ENCODE measurements at places on chromosomes 16 and 17.

- DNase-seq, result no peak
Measured at GRCh38 chr17:35726127-35726952, 5.1 kb upstream of the RASL10B start.

GRCh38 chr16:87332150-87332549 lies 15.0 kb upstream of the C16orf95 start:
- no peak for DNase-seq

DNA sequence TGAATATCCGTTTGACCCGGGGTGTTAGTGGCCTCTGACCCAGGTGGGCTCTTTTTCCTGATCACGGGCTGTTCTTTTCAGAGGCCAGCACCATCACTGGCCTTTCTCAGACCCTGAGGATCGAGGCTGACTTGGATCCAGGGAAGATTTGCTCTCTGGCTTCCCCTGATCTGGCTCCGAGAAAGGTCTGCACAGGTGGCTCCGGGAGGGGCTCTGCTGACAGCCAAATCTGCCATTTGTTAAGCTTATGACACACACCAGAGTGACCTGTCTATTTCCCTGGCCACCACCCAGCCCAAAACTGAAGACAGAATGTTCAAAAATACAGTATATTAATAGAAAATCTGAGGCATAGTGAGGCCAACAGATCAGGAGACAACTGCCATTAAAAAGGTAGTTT lies 221.8 kb upstream of the TNRC6C start:
- no peak for DNase-seq

GRCh38 chr16:57260294-57260929 lies 15.4 kb downstream of the ARL2BP start:
- DNase-seq, result peak; percentile 29

- no peak for DNase-seq
Measured at GRCh38 chr17:31907342-31907962, 5.9 kb upstream of the UTP6 start.

GRCh38 chr16:84555418-84556196 lies 51.1 kb upstream of the MEAK7 start:
- no peak for DNase-seq

- no peak for DNase-seq
Measured at GRCh38 chr16:87325423-87325858, 8.2 kb upstream of the C16orf95 start.

GRCh38 chr17:72441909-72442308 lies 321.1 kb downstream of the SOX9 start:
- DNase-seq, result no peak

GRCh38 chr16:84604477-84605013 lies 13.3 kb downstream of the COTL1 start:
- no peak for DNase-seq

DNA sequence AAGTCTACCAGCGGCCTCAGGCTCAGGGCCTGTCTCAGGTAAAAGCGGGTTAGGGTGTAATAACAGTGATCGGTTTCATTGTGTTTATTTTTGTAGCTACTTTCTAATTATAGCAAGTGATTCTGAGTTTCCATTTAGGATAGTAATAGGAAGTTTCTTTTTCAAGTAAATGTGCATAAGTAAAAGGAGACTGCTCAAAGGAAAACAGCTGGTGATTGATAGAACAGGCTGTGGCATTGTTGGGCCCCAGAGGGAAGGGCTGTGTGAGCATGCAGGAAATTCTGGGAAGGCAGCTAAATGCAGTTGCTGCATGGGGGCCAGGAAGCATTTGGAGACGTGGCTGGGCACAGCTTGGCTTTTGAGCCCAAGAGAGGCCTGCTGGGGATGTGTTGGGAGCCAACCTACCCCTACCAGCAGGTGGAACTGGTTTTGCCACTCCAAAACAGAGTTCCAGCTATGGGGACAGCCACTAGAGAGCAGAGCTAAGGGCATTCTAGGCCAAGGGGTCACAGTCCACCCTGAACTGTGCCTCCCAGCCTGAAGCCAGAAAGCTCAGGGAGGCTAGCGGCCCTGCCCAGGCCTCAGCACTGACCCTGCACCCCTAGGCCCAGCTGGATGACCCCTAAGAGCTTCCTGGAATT lies 12.6 kb downstream of the SNX20 start:
- no peak for DNase-seq

DNA sequence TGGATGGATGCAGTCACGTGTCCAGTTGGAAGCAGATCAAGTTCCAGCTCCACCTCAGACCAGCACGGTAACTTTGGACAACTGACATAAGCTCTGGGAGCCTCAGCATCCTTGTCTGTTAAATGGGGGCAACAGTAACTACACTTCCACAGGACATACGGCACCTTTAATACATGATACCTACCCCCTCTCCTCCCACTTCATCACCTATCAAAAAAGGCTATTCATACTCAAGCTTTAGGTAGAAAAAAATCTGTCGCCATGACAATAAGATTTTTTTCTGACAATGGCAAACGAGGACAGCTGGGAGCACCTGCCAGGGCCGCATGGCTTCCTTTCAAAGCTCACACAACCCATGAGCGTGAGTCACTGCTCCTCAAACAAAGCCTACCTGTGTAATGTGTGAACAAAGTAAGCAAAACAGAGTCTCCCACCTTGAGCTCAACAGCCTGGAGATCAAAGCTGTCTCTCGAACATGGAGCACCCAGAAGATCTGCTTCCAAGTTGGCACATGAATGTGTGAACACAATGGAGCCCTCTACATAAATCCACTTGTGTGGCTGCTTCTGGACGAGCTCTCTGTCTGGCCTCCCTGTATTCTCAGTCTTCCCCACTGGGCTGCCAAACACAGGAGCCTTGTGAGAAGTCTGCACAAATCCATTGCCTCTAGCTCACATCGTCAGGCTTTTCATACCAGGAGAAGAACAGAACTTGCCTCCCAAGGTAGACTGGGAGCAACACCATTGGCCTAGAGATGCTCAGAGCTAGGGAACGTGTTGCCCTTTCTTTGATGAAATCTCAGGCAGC lies 459.7 kb downstream of the SOX9 start:
- DNase-seq, result no peak

DNA sequence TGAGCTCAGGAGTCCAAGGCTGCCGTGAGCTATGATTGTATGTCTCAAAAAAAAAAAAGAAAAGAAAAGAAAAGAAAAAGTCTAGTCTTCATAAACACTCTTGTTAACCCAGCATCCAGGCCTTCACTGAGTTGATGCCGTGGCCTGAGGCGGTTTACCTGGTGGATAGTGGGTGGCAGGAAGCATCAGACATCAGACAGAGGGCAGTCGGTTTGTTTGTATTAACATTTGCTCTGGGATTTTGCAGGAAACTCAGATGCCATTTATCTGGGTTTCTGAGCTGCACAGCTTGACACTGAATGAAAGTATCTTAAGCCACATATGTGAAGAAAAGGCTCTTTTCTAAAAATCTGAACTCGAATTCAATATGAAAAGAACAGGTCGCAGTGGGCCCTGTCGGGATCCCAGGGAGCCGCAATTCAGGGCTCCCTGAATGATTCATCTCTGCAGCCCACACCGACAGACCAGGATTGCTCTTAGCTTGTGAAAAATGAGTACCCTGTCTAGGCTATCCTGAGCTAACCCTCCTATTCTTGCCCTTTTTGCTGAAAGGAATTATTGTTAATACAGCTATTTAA lies 1.1 kb upstream of the DBNDD1 start:
- no peak for DNase-seq

DNA sequence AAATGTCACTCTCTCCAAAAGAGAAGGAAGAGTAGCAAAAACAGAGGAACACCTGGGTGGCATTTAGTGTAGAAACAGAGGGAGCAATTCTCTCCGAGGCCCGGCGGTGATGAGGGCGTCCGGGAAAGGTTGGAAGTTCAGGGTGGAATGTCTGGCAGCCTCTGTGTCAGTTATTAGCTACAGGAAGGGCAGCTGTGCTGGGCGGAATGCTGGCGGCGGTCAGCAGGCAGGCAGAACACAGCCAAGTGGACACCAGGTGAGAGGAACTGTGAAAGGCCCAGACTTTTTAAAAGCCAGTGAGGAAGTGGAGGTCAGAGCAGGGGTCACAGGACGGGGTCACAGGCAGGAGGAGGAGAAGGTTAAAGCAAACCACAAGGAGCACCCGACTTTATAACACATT lies 238.1 kb downstream of the NTN1 start:
- no peak for DNase-seq

- DNase-seq, result no peak
Measured at GRCh38 chr16:31713945-31714902, 159.4 kb upstream of the ZNF267 start.

GRCh38 chr17:17416400-17417360 lies 60.1 kb upstream of the MED9 start:
- DNase-seq, result peak; percentile 46

GRCh38 chr16:751152-752006 lies 9.2 kb upstream of the MSLN start:
- no peak for DNase-seq

DNA sequence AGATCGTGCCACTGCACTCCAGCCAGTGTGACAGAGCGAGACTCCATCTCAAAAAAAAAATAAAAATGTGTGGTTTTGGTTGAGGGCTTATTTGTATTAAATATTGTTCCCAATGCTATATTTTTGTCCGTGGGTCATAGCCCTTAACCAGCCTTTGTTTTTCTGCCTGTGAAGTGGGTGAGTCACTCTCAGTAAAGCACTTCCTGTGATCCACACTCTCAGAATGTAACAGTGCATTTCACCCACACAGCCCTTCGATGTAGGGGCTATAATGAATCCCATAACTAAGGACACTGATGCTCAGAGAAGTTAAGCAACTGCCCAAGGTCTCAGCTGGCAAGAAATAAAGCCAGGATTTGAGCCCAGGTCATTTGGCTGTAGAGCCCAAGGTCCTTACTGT lies 34.7 kb upstream of the POLR3E start:
- no peak for DNase-seq

DNA sequence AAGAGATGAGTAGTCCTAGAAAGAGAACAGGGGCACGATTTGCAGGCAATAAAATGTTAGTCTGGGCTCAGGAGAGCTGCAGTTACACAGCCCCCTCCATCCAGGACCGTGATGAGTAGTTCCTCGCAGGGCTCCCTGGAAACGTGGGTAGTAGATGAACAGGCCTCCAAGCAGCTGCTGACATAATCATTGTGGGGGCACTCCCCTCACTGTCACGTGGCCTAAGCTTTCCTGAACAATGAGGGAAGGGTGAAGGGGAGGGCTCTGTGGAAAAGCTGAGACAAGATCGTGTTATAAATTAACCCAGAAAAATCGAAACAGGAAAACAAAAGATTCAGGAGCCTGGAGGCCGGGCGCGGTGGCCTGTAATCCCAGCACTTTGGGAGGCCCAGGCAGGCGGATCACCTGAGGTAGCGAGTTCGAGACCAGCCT lies 1.3 kb upstream of the PER1 start:
- DNase-seq, result peak; percentile 29

DNA sequence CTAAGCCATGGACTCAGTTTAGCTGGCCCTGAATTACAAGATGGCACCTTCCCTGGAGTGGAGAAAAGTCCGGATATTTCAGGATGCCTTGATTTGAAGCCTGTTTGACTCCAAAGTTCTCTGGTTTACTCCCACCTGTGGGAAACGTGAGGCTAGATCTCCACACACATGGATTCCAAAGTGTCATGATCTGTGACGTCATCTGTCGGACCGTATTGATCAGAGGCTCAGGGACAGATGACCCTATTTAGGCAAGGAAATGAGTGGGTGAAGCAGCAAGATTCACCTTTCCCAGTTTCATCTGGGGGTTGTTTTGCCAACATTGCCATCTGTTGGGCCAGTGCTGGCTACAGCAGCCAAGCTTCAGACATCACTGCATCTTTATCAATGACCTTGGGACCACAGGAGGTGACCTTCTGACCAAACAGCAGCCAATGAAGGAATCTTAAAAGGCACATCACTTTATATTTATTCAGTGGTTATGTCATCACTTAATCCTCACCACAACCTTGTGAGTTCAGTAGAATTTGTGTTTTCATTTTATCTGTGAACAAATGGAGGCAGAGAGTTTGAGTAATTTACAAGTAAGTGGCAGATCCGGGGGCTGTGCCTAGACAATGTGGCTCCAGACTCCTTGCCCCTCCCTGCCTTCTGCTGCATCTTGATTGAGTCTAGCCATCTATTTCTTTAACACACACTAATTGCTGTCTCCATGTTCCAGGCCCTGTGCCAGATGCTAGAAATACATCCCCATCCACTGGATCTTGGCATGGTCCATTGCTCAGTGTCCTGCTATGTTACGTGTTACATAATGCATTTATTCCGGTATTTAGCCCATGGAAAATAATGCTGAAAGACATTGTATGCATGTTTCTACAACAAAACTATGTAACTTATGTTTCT lies 1.5 kb upstream of the CDH13 start:
- DNase-seq, result no peak

DNA sequence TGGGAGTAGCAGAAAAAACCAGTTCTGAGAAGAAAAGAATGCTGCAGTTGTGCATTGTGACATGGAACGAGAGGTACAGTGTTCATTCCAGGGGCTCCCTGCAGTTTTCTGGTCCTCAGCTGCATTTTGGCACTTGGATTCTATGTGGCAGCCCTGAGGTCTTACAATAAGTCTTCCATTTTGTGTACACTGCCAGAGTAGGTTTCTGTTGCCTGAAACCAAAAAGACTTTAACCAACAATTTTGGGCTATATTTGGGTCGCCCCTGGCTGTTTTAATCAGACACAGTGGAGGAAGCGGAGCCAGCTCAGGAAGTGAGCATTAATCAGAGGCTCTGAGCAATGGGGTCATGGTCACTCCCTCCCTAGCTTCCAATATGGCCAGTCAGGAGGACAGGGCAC lies 15.7 kb downstream of the DYNLRB2 start:
- no peak for DNase-seq

DNA sequence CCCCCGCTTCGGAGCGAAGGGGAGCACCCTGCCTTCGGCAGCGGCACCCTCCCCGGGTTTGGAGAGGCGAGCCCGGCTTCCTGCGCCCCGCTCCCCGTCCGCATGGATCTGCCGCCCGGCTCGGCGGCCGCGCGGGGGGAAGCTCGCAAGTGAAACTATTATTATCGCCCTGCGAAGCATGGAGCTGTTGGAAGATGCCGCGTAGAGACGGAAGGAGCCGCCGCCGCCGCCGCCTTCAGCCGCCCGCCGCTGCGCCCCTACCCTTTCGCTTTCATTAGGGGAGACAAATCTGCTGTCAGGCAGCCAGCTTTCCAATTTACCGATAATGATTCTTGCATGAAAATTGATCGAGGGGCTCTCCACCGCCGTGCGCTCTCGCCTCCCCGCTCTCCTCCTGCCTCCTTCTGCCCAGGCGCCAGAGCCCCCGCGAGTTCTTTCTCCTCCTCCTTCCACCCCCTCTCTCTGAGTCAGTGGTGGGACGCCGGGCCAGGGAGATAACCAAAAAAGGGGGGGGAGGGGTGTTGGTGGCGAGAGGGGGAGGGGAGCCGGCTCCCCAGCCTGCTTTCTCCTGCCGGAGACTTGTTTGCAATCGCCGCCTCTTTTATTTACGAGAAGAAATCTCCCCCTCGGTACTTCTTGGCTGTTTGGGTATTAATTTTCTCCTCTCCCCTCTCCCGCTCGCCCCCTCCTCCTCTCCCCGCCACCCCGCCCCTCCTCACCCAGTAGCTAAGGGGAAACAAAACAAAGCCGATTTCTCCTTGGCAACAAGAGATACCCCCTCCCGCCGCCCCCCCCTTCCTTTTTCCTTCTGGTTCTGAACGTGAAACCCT lies 58.0 kb upstream of the GSE1 start:
- DNase-seq, result peak; percentile 59

Data from activated CD4-positive, CD25-positive, alpha-beta regulatory T cell treated with anti-CD3 and anti-CD28 coated beads, Interleukin-2, amount 50 U/mL, for 72 hours (primary cell).